ENCODE measurements at places on chromosomes 7 and 10.
A peak's percentile ranks its signal among the peaks of the same experiment; 100 is the strongest.

DNA sequence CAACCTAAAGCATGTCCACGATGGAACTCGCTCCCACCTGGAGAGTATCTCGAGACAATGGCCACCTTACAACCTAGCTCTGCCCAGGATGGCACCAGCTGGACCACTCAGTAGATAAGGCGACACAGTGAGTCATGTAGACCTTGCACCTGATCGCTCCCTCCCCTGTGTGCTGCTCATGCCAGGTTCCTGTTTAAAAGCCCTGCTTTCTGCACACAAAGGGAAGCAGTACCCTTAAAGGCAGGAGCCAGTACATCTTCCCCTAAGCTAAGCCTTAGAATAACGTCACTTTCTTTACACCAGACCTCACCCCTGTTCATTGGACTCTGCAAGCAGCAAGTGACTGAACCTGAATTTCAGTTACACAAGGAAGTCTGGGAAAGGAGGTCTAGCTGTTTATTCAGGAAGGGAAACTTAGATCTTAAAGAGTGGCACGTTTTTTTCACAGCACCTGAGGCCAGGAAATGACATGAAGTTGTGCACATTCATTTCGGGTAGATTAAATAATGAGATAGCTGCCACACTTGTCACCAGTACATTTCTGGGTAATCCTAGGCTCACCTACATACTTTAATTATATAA is 117.9 kb downstream of the MTPAP start:
- no peak for DNase-seq

- DNase-seq = peak; percentile 14
Observed at GRCh38 chr7:37365405-37365804, 83.3 kb downstream of the ELMO1 start.

DNA sequence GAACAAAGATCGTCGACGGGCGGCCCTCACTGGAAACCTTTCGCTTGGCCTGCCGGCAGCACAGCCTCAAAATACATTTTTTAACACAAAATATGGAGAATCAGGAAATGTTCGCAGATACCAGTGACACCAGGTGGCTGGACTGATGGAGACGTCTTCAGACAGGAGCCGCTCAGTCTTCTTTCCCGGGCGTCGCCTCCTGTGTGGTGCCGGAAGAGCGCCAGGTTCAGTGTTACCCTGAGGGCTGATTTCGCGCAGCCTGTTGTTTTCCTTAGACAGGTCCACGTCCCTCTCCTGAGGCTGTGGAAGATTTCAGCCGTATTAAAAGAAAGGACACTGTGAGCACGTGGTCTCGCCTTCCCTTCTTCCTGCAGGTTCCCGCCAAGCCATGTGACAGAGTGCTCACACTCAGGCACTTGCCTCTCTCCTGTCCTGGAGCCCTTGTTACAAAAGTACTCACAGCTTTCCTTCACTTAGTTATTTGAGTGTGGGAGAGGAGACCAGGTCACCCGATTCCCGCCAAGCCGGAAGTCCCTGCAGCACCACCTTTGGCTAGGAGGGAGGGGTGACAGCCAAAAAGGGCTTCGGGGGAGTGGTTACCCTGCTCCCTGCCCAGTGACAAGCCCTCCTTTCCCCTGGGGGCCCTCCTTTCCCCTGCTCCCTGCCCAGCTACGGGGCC is 21.7 kb upstream of the PWWP2B start:
- DNase-seq = no peak

GRCh38 chr7:48285373-48285772 is 114.1 kb downstream of the ABCA13 start:
- DNase-seq = no peak

GRCh38 chr7:43669286-43670081 is 59.8 kb downstream of the COA1 start:
- DNase-seq = peak; percentile 46

- DNase-seq = no peak
Observed at GRCh38 chr7:151010307-151011096, 13.8 kb downstream of the ATG9B start.

DNA sequence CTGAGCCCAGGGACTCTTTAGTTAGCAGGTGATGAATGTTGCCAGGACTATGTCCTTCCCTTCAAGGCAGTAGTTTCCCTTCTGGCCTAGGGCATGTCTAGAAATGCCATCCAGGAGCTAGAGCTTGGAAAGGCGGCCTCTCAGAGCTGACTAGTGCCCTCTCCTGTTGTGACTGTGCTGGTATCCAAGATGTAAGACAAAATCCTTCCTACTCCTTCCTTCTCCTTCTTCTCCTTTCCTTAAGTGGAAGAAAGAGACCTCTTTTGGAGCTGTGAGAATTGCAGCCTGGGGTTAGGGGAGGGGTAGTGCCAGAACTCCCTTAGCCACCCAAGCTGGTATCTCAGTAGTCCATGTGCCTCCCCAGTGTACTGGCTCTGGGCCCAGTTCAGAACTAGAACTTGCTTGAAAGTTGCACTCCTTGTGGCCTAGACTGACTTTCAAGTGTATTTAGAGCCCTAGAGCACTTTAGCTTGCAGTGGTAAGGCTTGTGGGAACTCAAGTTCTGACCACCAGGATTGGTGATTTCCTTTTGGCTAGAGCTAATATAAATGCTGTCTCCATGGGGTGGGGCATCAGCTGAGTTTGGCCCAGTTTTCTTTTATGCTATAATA is 118.8 kb downstream of the NPSR1 start:
- no peak for DNase-seq

DNA sequence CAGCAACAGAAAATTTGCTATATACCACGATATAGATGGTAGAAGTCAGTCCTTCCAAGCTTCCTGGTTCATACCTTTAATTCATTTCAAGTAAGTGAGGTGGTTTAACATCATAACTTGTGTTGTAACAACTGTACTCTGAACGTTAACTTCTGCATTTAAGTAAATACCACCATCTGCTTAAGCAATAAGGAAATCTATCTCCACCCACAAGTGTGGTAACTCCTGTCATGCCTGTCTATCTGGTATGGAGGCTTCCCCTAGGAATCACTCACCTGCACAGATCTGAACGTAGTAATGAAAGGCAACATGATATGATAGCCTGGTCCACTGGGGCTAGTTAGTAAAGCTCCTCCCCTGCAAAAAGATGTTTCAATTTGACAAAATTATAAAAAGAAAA is 2.3 kb downstream of the ERLIN1 start:
- DNase-seq = no peak

DNA sequence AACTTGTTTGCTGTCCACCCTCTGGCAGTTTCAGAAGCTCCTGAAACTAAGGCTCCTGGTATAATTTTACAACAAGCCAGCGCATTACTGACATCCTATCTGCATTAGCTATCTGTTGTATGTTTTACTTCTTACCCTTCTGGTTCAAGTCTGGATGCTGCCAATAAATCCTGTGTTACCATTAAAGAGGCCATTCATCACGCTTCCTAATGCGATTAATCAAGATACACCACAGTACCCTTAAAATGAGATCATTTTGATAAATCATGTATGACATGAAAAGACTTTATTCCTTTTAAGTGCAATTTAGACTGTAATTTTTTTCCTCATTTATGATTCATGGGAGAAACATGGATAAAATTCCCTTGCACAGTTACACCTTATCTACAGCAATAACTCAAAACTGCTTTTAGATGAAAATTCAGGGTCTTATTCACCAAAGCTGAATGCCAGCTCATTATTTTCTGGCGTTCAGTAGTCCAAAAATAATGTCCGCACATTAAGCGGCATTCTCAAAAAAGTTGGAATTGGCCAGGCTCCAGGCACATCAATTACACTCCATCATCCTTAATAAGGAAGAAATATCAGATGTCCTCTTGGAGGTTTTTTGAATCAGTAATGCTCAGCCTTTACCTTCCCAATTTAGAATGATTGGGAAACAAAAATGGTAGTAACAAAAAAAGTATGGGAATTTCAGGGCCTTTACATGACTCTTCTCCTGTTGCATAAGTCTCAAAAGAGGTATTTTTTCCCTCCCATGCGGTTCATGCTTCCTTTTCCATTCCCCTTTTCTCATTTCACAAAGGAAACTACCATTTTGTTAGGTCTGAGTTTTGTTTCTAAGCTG is 878.5 kb downstream of the LRMDA start:
- no peak for DNase-seq

DNA sequence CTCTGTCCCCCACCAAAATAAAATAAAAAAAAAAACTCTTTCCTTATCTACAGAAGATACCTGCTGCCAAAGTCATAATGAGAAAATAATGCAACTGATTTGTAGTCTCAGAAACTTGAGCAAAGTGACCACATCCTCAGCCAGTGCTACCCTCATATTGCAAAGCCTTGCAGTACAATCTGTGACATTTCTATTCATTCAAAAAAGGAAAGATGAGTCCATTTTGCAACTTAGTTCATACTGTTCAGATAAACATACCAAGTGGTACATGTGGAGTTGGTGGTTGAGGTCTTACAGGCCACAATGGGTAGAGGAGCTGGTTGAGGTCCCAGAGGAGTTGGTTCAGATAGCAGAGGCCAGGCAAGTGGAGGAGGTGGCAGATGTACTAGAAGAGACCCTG is 6.5 kb upstream of the EIF5AL1 start:
- DNase-seq = no peak

Measured in CD8-positive, alpha-beta memory T cell (primary cell).